ENCODE measurements at places on chromosomes 11 and 22. TPM values are rescaled to one million over a fixed set of nuclear protein-coding genes. Genes with fewer than 3 reads are reported as not detected.

- H3K36me3 ChIP-seq, result peaks cover 97% of the 10 kb centered on the region
- H3K4me3 ChIP-seq, result no peak overlapping the region
- DNase-seq, result no peak
- no peak overlapping the region for H3K27ac ChIP-seq
- H3K27me3 ChIP-seq, result no peaks in the 10 kb centered on the region
These were observed 30.6 kb downstream of the CYB5R2 start for GRCh38 chr11:7642747-7643146.

CCDC116 gene
- polyA plus RNA-seq, result 0.21 TPM

GRCh38 chr22:37470087-37470445 is 16.1 kb downstream of the MFNG start:
- no peak for DNase-seq
- no peaks in the 10 kb centered on the region for H3K4me1 ChIP-seq
- no peaks in the 10 kb centered on the region for H3K27me3 ChIP-seq
- H3K36me3 ChIP-seq, result peaks cover 95% of the 10 kb centered on the region
- H3K27ac ChIP-seq, result no peak overlapping the region
- H3K4me3 ChIP-seq, result no peak overlapping the region

MYOD1 gene
- not detected for polyA plus RNA-seq

TMEM191B gene
- 1.8 TPM for polyA plus RNA-seq

DNA sequence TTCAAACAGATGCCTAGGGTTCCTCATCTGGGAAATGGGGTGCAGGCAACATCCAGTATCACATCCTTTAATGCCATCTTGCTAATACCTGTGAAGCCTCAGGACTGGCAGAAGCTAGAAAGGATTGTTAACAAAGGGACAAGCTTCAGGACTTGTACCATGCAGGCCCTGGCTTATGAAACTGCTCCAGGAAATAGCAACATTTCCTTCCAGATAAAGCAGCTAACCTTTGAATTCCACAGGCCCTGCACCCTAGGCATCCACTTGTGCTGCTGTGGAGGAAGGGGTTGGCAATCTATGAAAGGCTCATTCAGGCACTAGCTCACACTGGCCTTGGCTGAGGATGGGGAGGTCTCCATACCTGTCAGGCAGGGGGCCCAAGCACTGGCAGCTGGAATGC is 87.2 kb downstream of the BTBD10 start:
- H3K27me3 ChIP-seq, result no peaks in the 10 kb centered on the region
- H3K36me3 ChIP-seq, result peaks cover 100% of the 10 kb centered on the region

- no peak for DNase-seq
- H3K4me3 ChIP-seq, result no peak overlapping the region
- peaks cover 3% of the 10 kb centered on the region for H3K27me3 ChIP-seq
- H3K4me1 ChIP-seq, result peaks cover 8% of the 10 kb centered on the region
These were observed 35.0 kb upstream of the RASD2 start for GRCh38 chr22:35505399-35506258.

- H3K27me3 ChIP-seq, result no peaks in the 10 kb centered on the region
- no peak for DNase-seq
- no peak overlapping the region for H3K27ac ChIP-seq
- H3K36me3 ChIP-seq, result no peaks in the 10 kb centered on the region
These were observed 80.1 kb downstream of the SVIP start for GRCh38 chr11:22749536-22749935.

GRCh38 chr11:120658071-120658423 is 146.5 kb downstream of the GRIK4 start:
- no peaks in the 10 kb centered on the region for H3K36me3 ChIP-seq
- no peak overlapping the region for H3K27ac ChIP-seq
- DNase-seq, result peak; percentile 13
- no peaks in the 10 kb centered on the region for H3K27me3 ChIP-seq
- H3K4me3 ChIP-seq, result no peak overlapping the region

CHRNA10 gene
- polyA plus RNA-seq, result not detected

SOX6 gene
- not detected for polyA plus RNA-seq

DNA sequence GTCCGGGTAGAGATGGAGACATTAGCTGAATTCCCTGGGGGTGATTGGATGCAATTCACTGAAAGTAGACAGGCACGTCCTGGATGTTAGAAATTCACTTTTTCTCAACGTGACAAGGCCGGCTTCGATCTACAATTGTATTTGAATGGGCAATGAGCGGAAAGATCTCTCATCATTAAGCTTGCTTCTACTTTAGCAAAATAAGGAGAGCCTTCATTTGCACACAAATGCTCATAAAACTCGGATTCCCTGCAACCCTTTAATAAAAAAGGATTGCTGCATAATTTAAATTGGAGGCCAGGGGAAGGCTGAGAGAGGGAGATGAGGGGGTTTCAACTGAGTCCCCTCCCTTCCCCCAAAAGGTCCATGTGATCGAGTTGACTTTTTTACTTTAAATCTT is 10.6 kb upstream of the PAX6 start:
- H3K36me3 ChIP-seq, result no peaks in the 10 kb centered on the region
- no peak overlapping the region for H3K27ac ChIP-seq

GRCh38 chr22:38069372-38070249 is 12.4 kb downstream of the PICK1 start:
- peaks cover 80% of the 10 kb centered on the region for H3K36me3 ChIP-seq
- no peak for DNase-seq
- H3K27me3 ChIP-seq, result no peaks in the 10 kb centered on the region
- H3K4me3 ChIP-seq, result no peak overlapping the region
- no peaks in the 10 kb centered on the region for H3K4me1 ChIP-seq
- no peak overlapping the region for H3K27ac ChIP-seq

GRCh38 chr11:77332259-77332658 is 30.8 kb upstream of the GDPD4 start:
- no peak for DNase-seq
- H3K4me3 ChIP-seq, result no peak overlapping the region
- peaks cover 56% of the 10 kb centered on the region for H3K36me3 ChIP-seq

GRCh38 chr11:16976379-16976778 is 37.8 kb downstream of the PLEKHA7 start:
- H3K36me3 ChIP-seq, result no peaks in the 10 kb centered on the region
- H3K27me3 ChIP-seq, result no peaks in the 10 kb centered on the region
- H3K4me3 ChIP-seq, result no peak overlapping the region
- no peak overlapping the region for H3K27ac ChIP-seq

DNA sequence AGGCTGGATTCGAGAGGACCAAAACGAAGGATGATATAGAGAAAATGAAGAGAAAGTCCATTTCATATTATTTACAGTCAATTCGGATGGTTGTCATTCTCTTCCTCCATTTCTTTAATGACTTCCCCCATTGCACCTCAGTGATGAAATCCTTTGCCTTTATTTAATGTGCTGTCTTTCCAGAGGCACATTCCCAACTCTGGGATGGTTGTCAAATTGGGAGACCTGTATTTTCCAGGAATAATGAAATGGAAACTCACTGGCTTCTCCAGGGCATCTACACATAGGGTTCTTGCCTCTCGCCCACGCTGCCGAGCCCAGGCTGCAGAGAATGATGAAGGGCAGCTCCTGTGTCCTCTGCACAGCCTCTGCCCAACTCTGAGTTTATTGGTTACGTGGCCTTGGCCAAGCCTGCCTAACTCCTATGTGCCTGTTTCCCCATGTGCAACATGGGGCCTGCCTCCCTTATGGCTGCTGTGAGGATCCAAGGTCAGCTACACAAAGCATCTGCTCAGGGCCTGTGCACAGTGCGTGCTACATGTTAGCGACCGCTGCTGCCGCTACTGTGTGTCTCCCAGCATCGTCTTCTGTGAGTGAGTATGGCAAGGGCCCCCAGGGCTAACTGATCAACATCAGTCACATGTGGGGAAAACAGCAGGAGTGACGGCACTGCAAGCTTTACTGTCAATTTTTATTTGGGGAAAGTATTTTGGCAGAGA is 81.5 kb upstream of the BID start:
- no peak overlapping the region for H3K27ac ChIP-seq
- H3K4me1 ChIP-seq, result no peaks in the 10 kb centered on the region

GRCh38 chr11:40186437-40187263 is 1272.8 kb downstream of the LRRC4C start:
- no peak for DNase-seq
- H3K36me3 ChIP-seq, result no peaks in the 10 kb centered on the region
- no peak overlapping the region for H3K27ac ChIP-seq
- no peaks in the 10 kb centered on the region for H3K27me3 ChIP-seq
- no peaks in the 10 kb centered on the region for H3K4me1 ChIP-seq

TMEM45B gene
- 0.56 TPM for polyA plus RNA-seq

FERMT3 gene
- 310 TPM for polyA plus RNA-seq

GRCh38 chr11:46676436-46677158 is 23.8 kb downstream of the ARHGAP1 start:
- H3K4me1 ChIP-seq, result peaks cover 76% of the 10 kb centered on the region
- peak; percentile 92 for DNase-seq
- peaks cover 47% of the 10 kb centered on the region for H3K36me3 ChIP-seq

WNT7B gene
- polyA plus RNA-seq, result not detected
